ENCODE measurements at places on chromosomes 1 and 21.

DNA sequence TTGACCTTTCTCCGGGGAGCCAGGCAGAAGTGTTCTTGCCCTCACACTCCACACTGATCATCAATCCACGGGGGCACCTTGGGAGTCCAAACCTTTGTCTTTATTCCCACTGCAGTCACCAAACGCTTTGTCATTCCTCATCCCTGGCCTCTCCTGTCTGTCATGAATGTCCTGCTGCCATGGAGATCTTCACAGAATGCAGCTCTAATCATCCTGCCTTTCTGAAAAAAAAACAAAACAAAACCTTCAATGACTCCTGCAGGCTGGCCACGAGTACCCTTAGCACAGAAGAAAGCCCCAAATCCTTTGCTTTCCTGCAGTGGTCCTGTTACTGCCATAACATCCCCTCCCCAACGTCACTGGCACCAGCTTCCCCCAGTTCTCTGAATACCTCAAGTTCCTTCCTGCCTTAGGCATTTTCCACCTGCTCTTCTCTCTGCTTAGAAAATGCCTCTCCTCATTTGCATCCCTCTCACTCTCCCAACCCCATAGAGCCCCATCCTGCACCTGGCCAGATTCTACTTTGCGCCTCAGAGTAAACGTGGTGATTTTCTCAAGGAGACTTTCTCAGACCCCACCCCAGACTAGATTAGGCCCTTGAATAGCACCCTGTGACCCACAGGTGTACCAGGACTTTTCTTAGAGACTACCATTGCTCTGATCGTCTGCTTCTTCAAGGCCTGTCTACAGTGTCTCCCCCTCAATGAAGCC lies 131.2 kb downstream of the AK5 start:
- no peak for DNase-seq

DNA sequence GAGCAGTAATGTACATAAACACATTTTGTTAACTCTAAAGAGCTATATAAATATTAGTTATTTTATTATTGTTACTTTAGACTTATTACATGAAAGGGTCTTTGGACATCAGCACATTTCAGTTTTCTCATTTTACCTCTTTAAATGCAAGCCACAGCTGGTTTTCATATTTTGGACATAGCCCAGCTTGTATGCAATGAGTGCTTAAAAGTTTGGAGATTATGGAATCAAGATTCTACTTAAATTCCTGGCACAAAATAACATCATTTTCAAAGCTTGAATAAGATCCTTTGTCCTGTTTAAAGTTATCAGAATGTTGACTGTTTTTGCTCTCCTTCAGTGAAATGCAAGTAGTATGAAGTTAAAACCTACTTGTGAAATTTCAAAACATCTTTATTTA lies 15.5 kb upstream of the LEPR start:
- no peak for DNase-seq

DNA sequence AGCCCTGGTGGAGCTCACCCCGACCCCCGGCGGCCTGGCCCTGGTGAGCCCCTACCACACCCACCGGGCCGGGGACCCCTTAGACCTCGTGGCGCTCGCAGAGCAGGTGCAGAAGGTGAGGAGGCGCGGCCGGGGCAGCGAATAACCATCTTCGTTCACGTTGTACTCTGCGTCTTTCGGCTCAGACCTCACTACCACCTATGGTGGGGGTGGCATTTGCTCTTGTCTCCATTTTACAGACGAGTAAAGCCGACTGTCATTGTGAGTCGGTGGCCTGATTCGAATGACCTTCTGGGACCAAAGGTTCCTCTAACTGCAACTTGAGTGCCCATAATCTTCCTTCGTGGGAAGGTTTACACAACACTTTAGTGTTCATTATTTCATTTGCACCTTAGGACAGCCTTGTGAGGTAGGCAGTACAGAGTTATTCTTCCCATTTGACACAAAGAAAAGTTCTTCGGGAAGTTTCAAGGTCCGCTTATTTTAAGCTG lies 506 bp downstream of the C1orf50 start:
- DNase-seq, result no peak

DNA sequence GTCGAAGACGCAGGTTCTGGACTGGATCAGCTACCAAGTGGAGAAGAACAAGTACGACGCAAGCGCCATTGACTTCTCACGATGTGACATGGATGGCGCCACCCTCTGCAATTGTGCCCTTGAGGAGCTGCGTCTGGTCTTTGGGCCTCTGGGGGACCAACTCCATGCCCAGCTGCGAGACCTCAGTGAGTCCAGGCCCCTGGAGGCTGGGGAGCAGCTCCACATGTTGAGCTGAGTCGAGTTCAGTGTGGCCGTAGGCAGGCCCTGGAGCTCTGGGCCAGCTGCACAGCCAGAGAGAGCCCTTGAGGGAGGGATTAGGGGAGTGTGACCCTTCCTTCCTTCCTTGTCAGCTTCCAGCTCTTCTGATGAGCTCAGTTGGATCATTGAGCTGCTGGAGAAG lies 1.6 kb downstream of the ELF3 start:
- no peak for DNase-seq

DNA sequence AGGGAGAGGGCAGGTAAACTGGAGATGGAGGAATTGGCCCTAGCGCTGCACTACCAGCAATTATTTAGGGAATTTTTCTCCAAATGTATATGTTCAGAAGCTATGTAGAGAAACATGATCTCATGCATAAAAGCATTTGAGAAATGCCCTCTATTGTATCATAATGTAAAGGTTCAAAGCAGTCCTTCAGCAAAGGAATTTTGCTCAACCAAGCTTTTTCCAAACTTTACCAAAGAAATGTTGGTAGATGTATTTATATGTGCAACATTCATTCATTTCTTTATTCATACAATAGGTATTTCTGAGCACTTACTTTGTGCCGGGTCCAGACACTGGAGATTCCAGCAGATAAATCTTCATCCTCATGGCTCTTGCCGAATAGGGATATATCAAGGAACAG lies 64.4 kb downstream of the XCL1 start:
- DNase-seq, result no peak
